ENCODE measurements at places on chromosomes 16 and 17.

DNA sequence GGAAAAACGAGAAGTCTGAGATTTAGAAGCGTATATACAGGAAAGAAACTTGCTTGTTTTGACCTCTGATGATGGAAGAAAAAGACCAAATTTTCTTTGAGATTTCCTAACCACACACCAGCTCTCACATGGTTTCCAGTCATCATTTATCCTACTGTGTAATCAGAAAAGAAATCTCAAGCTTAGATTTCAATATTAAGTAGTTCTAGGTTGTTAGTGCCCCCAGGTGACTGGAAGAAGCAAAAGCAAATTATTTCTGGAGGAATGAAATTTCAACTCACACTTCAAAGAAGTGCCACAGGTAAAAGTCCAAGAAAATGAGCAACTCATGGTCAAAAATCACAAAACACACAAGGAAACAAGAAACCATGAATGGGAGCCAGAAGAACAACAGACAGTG, 51.8 kb upstream of the KDM6B start:
- DNase-seq, result peak; percentile 5

- DNase-seq, result no peak
Observed at GRCh38 chr17:57943140-57943539, 12.1 kb downstream of the CUEDC1 start.

- DNase-seq, result no peak
Observed at GRCh38 chr16:56988948-56989945, at the start of gene NLRC5. Gene NLRC5 (plus strand): TSS chr16:56989557. CDS start chr16:57020713, 31,156 bp downstream.

DNA sequence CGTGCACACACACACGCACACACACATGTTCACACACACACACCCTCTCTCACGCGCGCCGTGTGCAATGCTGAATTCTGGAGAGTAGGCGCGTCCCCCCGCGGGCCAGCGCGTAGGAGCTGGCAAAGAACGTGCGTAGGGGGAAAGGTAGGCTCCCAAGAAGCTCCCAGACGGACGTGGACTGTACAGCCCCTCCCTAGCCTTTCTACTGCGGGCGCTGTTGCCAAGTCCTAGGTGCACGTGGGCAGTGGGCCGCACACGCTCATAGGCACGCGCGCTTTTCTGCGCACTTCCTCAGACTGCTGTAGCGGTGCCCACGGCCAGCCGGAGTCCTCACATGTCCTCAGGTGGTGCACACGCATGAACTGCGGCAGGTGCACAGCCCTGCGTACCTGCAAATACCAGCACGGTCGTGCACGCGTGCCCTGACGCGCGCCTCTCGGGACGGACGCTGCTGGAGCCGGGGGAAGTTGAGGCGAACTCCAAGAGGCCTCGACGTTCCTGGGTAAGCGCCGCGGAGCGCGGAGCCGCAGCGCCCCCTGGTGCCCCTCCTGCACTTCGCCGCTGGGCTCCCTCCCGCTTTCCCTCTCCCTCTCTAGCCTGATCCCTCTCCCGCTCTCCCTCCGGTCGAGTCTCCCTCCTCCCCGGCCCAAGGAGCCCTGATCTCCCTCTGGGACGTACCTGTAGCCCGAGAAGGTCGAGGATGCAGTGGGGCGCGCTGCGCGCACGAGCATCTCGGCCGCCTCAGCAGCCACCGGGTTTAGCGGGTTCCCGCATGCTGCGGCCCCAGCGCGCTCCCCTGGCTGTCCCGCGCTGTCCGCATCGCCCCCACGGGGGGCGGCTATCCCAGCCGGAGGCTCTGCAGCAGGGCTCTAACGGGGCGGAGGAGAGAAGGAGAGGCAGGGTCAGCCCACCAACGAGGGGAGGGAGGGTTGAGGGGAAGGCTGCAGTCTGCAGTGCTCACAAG, 749 bp downstream of the GRIN2A start:
- DNase-seq, result no peak

DNA sequence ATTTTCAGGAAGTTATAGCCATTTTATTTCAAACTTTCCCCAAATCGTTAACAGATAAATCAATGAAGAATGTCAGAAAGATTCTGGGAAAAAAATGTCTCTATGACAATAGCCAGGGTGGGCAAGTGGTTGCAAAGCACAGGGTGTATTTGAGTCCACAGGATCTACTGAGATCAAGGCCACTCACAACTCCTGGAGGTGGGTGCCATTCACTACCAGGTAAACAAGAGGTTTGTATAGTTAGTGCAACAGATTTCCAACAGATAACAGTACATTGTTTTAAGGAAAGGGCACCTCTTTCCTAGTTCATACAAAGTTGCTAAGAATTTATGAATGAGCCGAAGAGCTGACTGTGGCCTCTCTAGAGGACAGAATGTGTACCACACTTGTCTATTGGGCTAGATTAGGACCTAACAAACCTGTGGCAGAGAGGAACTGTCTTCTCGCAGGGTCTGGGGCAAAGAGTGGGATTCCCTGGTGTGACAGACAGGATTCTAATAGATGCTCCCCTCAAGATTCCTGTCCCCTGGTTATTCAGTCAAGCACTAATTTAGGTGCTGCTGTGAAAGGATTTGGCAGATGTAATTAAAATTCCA, 52.0 kb upstream of the ZNF629 start:
- no peak for DNase-seq

GRCh38 chr17:21242026-21242697, 11.0 kb downstream of the NATD1 start:
- peak; percentile 12 for DNase-seq

- DNase-seq, result no peak
Observed at GRCh38 chr17:41513168-41513547, 5.5 kb downstream of the KRT15 start.

GRCh38 chr16:58649707-58650106, 20.1 kb upstream of the CNOT1 start:
- DNase-seq, result no peak

- no peak for DNase-seq
Observed at GRCh38 chr16:48318630-48319029, 66.6 kb downstream of the SIAH1 start.

DNA sequence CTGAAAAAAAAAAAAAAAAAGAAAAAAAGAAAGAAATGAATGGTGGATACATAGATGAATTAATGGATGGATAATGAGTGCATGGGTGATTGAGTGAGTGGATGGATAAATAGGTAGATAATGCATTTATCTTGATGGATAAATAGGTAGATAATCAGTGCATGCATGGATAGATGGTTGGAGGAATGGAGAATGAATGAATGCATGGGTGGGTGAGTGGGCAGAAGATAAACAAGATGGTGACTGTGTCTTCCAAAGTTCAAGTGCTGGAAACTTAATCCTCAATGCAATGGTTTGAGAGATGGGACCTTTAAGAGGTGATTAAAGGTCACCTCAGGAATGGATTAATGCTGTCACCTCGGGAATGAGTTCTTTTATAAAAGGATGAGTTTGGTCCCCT, 6.8 kb upstream of the RNF112 start:
- DNase-seq, result no peak

GRCh38 chr16:15426796-15427195, 7.6 kb upstream of the BMERB1 start:
- DNase-seq, result no peak

DNA sequence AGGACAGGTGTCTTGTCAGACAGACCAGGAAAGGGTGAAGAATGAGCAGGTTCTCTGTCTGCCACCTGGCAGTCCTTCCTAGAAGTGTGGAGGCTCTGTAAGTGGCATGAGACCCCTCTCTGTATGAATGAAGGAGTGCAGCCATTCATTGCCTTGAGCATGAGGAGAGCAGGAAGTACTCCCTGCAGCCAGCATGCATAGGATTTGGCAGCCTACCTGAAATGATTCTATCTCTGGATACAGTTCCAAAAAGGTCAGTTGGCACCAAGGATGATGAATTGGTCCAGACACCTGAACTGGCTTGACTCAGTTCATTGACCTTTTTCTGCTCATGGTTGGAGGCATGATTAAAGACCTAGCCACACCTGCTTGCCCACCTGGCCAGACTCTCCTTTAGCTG, 163.0 kb downstream of the PRKCB start:
- no peak for DNase-seq

GRCh38 chr17:10652984-10653659, 4.0 kb downstream of the MYH3 start:
- no peak for DNase-seq

GRCh38 chr17:45144199-45145034, 3.9 kb upstream of the HEXIM1 start:
- DNase-seq, result no peak

- no peak for DNase-seq
Observed at GRCh38 chr17:40916366-40916765, 21.1 kb downstream of the KRT23 start.

DNA sequence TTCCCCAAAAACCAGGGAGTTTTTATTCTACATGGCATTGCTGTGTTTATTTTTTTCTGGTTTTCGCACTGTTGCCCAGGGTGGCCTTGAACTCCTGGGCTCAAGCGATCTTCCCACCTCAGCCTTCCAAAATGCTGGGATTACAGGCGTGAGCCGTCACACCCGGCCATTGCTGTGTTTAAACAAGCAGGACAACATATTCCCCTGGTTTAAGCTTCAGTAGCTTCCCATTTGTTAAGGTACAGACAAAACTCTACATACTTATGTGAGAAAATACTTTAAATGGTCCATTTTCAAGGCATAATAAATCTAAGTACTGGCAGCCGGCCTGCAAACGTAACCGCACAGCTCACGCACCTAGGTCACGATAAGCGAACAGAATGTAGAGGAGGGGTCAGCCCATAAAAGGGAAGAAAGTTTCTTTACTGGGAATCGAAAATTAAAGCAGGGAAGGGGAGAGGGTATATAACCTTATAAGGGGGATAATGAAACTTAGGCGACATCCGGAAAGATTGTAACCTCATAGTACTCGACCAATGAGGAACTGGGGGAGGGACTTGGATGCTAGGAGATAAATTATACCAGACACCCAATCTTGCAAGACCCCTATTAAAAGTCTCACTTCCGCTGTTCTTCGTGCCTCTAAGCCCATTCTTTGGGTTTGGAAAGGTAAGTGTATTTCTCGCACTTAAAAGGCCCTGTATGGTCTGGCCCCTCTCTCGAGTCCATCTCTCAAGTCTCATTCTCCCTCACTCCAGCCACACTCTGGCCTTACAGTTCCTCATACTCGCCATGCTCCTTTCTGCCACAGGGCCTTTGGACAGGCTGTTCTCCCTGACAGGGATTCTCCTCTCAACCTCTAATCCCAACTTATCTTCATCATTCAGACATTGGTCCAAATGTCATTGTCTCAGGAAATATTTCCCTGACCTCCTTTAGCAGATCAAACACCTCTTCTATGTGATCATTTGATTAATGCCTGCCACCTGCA, 59.2 kb downstream of the TEX14 start:
- no peak for DNase-seq

DNA sequence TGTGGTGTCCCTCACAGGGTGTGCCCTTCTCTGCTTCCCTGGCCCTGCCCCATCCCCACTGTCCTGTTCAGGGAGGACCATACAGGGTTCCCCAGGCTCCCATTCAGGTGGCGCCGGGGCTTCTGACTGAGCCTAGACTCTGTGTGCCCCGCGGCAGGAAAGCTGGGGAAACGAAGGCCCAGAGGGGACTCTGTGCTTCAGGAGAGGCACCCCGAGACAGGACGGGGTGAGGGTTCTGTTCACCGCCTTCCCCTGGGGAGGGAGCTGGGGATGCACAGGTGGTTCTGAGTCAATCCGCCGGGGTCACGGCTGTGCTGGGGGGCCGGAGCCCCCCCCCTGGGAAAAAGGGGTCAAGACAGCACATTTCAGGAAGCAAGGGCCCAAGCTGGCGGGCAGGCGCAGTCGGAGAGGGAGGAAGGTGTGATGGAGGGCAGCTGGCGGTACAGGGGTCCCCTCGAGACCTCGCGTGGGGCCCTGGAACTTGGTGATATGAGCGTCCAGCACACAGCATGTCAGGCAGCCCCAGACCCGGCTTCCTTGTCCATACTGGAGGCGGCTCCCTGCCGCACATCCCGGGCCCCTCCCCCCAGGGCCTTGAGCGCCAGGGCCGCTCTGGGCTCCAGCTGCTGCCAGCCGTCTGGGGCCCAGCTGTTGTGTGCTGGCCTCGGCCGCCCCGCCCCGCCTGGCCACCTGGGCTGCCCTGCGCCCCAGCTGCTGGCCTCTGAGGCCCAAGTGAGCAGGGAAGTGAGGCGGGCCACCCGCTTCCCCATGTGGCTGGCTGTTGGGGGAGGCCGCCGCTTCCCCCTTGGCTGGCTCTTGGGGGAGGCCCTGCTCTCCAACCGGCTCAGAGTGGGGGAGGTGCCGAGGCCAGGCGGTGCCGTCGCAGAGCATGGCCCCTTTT, 5.6 kb upstream of the NOTUM start:
- DNase-seq, result no peak

- DNase-seq, result no peak
Observed at GRCh38 chr17:70829876-70830275, 660.5 kb downstream of the KCNJ2 start.

GRCh38 chr16:11156401-11156800, 99.6 kb downstream of the SOCS1 start:
- DNase-seq, result no peak

- no peak for DNase-seq
Observed at GRCh38 chr17:33288954-33289353, 4.1 kb downstream of the ASIC2 start.

GRCh38 chr16:13863075-13863765, 56.7 kb upstream of the ERCC4 start:
- no peak for DNase-seq

GRCh38 chr16:87359121-87359520, 24.5 kb downstream of the FBXO31 start:
- no peak for DNase-seq

GRCh38 chr17:35918665-35919064, 11.9 kb downstream of the RDM1 start:
- DNase-seq, result no peak

DNA sequence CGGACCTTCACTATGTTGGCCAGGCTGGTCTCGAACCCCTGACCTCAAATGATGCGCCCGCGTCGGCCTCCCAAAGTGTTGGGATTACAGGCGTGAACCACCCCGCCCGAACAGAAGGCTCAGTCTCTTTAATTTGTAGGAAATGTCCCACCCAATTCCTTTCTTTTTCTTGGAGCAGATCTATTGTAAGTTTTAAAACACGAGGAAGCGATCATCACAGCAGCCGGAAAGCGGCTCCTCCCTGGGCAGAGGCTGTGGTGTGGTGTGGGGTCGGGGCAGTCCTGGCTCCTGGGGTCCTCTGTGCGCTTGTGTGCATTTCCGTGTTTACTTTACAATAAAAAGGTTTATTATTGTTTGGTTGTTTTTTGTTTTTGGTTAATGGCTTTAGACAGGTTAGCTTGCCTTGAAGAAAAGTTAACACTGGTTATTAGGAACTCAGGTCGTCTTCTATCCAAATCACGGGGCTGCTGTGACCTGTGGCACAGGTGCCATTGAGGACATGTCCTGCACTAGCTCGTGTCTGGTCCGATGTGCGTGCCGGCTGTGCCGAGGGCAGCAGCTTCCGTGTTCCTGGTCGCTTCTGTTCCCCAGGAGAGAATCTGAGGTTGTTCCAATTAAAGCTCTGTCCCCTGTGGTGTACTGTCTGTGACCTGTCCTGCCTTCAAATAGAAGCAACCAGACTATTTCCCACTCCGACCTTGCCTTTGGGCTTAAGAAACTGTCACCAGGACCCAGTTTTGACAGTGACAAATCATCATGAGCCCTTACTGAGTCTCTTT, 83.1 kb downstream of the SEC14L1 start:
- no peak for DNase-seq

DNA sequence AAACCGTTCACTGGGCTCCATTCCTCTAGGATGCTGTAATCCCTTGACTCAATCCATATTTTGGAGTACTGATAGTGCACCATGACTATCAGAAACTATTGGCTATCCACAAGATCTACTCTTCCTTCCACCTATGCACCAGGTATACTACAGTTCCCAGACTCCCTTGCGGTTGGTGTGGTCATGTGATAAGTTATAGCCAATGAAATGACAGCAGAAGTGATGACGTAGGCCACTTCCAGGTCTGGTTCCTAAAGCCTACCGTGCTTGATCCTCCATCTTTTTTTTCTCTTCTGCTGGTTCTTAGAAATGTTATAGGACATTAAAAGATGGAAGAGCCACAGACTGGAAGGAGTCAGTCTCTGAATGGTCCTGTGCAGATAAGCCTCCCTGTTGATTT, 278.8 kb upstream of the C16orf82 start:
- DNase-seq, result no peak

All from HFF-Myc (cell line).